ENCODE measurements at places on chromosomes 12 and 14.

DNA sequence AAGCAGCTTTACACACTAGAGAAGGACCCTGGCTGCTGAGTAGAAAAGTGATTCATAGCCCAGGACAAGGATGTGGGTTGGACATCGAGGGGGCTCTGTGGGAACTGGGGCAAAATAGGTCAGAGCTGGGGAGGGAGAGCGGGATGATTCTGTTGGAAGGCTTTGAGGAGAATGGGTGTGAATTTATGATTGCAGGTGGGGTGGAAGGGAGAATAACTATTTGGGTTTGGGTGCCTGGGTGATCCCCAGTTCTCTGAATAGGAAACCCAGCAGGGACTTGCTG is 13.1 kb downstream of the SERPINA3 start:
- no peak for DNase-seq

DNA sequence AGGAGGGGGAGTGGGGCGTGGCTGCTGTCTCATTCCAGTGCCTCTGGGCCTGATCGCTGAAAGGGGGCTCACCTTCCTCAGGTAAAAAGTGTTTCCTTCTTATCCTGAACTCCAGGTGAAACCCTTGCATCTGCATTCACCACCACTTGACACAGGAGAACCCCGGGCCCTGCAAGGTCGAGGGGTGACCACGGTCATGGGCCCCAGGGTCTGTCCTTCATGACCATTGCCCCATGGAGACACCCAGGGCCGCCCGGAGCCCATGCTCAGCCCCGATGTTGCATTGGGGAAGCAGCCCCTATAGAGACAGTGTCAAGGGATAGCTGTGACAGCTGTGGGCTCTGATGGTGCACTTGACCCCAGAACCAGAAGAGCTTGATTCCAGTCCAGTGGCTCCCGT is 34.4 kb upstream of the DYNC1H1 start:
- no peak for DNase-seq

DNA sequence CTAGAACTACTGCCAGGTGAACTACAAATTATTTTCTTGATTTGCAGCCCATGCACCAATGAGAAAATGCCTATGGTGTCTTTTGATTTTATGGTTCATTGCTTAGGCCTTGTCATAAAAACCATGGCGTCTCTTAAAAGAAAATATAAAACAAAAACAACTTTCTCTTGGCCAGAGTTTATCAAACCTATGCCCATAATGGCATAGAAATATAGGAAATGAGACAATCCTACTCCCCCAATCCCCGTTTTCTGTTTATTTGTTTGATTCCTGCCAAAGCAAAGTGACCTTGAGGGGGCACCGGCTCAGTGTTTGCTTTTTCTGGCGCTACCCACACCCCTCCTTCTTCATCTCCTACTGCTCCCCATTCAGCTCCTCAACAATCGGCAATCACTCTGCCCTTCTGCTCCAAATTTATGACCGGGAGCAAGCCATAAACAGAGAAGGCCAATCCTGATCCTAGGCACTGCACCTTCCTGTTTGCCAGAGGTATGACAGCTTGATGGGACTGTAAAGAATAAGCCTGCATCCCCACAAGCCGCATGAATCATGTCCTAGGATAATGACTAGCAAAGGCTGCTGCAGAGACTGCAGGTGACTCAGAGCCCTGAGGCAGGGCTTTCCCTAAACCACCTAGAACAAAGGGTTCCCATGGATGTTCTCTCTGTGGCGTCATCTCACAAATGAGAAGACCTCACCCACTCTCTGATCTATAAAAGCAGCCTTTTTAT is 874.9 kb downstream of the NRXN3 start:
- DNase-seq = no peak

- DNase-seq = no peak
Observed at GRCh38 chr12:112456029-112456428, 37.3 kb downstream of the PTPN11 start.

DNA sequence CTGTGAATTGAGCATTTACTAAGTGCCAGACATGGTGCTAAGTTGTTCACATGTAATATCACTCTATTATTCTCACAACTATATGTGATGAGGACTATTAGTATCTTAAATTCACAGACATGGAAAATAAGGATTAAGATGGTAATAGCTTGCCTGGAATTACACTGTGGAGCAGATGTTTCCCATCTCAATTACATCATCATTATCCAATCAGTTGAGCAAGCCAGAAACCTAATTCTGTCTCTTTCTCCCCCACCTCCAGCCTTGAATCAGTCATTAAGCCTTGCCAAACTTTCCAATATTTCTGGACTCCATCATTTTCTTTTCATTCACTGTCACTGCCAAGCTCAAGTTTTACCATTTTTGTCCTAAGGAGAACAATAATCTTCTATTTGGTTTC is 287.8 kb upstream of the KITLG start:
- DNase-seq = no peak

GRCh38 chr14:47039336-47039735 is 387.8 kb upstream of the RPL10L start:
- no peak for DNase-seq

- DNase-seq = no peak
Observed at GRCh38 chr12:2391740-2392331, 339.0 kb downstream of the CACNA1C start.

- no peak for DNase-seq
Observed at GRCh38 chr14:82911930-82912329, 1378.3 kb upstream of the SEL1L start.

DNA sequence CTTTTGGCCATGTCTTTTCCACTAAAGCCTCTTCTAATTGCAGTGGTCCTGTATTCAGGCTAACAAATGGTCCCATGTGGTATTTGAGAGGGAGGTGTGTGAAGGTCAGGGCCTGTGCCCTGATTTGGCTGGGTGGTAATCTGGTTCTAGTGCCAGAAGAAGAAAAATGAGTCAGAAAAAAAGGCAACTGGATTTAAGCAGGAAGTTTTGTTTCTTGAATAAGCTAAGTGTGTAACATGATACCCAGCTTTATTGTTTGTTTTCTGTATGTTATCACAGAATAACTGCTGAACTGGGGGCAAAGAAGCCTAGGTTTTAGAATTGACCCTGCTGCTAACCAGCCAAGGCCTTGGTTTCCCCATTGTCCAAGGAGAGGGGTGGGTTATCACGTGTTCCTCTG is 134.0 kb downstream of the ANO6 start:
- no peak for DNase-seq

DNA sequence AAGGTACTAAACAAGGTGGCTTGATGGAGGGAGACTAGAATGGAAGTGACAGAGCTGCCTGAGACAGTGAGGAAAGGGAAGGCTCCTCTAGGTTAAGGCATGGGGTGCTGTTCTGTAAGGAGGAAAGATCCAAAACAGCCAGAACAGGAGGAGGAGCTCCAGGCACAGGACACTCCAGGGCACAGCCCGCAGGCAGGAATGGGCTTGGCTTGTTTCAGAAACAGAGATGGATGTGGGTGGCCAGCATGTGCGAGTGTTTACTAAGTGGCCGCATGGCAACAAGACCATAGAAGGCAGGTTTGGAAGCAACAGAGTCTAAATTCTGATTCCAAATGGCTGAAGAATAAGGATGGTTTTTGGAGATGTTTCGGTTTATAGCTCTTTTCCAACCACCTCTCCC is 889.1 kb downstream of the AACS start:
- no peak for DNase-seq

DNA sequence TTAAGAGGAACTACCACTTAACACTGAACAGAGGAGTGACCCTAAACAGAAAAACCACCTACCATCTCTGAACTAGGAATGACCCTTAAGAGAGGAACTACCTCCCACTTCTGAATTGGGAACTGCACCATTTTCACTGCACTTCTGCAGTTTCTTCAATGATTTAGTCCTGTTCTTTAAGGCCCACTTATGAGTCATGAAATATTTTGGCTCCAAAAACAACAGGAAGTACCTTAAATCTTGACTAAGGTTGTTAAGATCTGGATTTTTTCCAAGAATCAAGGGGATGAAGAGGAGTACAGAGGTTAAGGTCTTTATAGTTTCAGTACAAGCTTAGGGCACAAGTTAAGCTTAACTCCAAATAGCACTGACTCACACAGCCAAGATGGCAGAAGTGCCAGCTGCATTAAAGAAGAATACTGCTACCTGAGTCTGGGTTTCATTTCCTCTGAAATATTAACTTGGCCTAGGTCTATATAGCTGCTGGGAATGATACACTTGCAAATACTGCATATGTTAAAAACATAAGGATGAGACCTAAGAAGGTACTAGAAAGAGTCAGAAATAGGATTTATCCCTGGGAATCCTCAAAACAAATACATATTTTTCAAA is 4.2 kb downstream of the NPC2 start:
- DNase-seq = no peak

DNA sequence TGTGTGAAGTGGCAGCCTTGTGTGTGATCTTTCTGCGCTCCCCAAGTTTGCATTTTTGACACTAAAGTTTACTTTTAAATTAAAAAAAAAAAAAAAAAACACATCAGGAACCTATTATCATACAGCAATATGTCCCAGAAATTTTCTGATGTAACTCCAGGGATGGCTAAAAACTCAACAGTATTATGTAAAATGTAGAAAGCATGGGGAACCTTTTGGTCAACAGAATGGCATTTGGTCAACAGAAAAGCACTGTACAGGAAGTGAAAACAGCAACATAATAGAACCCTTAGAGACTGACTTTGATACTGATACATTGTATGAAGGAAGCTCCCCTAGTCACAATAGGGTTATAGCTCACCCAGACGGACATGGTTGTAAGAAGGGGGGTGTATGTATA is 224.3 kb downstream of the ITPR2 start:
- DNase-seq = no peak
